Stimulated activated CD8-positive, alpha-beta memory T cell treated with anti-CD3 and anti-CD28 coated beads, Interleukin-12 subunit alpha, Interleukin-12 subunit beta, amount 100 ng/mL, for 1 hour (primary cell): ENCODE measurements at places on chromosomes 7 and 10.

DNA sequence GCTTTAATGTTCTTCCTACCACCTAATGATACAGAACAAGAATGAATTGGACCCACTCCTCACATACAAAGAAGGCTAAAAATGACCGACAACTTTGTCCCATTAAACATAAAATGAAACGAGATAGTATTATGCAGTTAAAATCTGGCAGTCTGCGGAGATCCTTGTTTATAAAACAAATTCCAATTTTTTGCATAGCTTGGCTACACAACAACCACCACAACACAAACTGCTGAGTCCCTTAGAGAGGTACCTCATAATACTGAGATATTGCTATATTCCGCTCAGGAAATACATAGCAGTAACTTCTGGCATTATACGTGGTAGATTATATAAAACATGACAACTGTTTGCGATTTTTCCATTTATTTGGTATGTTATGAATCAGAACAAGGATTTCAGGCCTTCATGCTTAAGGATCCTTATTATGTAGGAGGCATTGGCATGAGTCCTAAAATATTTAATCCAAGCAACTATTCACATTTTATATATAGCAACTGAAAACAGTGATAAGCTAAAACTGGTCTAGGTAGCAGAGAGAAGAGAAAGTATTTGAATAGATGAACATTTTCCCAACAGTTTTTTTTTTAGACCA lies 96.0 kb downstream of the ANK3 start:
- no peak for DNase-seq

- DNase-seq = no peak
Measured at GRCh38 chr10:114772496-114773196, 48.9 kb upstream of the FHIP2A start.

DNA sequence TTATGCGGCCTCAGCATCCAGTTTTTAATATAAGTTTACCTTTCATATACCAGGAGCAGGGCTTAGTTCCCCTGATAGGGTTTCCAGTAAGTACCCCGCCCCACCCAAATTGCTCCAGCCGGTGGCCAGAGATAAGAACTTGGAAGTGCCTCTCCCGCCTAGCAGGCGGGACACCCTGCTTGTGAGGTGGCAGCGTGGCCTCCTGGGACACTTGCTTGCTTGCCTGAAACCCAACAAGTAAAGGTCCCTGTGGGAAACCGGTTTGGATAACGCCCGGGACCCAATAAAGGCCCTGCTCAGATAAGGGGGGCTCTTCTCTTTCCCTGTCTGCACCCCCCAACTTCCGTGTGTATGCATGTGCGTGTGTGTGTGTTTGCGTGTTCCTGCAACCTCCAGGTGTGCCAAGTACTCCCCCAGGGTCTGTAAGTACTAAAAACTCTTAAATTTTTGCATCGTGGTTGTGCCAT lies 154.3 kb downstream of the ARHGAP21 start:
- no peak for DNase-seq

DNA sequence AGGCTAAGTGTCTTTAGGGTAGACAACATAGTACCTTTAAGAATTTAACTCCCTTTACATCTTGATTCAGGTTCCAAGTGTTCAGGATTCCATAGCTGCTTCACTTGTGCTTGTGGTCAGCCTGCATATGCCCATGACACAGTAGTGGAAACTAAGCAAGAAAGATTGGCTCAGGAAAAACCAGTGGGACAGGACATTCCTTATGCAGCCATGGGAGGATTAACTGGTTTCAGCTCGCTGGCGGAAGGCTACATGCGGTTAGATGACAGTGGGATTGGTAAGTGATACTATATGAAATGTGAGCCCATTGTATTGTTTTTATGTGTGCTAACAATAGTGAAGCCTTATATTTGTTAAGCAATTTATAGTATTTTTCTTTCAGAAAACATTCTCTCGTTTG lies 11.3 kb downstream of the FAM221A start:
- DNase-seq = no peak

DNA sequence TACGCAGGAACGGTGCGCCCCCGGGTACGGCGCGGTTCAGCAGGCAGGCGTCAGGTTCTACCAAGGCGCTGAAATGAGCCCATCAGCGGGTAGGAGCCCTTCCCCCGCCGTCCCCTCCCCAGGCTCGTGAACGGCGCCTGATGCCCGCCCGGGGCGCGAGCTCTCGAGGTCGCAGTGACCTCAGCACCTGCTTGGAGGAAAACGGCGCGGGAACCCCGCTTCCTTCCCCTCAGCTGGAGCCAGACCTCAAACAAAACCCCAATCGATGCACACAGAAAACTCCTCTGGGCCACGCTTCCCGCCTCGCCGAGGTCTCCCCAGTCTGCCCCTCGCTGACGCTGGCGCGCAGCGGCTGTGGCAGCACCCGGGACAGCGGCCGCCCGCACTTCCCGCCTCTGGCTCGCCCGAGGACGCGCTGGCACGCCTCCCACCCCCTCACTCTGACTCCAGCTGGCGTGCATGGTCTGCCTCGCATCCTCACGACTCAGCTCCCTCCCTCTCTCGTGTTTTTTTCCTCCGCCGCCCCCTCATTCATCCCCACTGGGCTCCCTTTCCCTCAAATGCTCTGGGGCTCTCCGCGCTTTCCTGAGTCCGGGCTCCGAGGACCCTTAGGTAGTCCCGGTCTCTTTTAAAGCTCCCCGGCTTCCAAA lies 514 bp upstream of the GAD2 start:
- DNase-seq = no peak

- DNase-seq = no peak
Measured at GRCh38 chr7:107907790-107908189, 16.8 kb downstream of the DLD start.

DNA sequence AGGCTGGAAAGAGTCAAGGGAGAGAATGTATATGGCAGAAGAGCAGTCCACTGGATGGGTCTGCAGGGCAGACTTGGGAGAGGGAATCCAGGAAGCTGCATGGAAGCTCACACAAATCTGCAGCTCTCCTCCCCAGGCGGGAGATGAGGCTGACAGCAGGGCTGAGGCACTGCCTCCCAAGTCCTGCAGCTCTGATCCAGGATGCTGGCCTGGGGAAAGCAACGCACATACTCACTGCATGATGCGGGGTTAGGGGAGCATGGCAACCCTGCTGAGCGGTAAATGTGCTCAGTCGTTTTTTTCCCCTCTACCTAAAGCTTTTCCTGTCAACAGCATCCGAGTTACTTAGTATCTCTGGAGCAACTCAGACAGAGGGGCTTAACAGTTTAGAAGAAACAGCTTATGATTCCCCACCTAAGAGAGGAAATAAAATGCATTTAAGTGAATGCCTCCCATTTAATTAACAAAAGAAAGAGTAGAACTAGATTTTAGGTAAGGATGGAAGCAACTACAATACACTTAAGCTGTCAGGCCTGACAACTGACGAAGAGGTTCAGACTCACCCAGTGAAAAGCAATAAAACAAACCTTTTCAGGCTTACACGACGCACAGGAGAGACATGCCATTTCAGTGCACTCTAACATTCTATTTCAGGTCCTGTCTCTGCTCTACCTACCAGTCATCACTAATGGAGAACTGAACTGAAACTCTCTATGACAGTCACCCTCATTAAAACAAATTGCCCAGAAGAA lies 37.0 kb downstream of the CHCHD3 start:
- no peak for DNase-seq

DNA sequence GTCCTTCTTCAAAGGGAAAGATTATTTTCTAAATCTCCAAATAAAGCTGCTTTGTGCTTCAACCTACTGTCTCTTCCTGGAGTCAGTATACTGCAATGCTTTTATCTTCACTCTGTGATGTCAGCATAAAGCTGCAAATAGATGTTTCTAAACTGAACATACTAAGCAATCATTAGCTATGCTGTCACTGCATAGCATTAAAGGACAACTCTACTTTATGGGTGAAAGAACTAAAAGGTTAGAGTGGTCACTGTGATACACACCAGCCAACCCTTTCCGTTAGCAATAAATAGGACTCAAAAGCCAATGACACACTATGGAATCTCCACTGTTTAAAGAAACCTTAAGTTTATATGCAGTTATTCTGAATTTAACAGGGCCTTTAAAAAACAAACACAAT lies 1.8 kb downstream of the CCDC186 start:
- no peak for DNase-seq

GRCh38 chr7:73449422-73449821 lies 15.8 kb downstream of the FZD9 start:
- no peak for DNase-seq

DNA sequence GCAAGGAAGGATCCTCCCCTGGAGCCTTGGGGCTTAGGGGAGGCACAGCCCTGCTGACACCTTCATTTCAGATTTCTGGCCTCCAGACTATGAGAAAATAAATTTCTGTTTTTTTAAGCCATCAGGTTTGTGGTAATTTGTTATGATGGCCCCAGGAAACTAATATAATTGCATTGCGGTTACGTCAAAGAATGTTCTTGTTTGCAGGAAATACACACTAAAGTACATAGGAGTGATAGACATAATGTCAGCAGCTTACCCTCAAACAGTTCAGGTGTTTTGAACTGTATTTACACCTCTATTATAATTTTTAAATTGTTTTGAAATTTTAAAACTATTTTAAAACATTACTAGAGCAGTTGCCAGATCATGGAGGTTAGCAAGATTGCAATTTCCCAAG lies 12.6 kb upstream of the FHIP2A start:
- DNase-seq = no peak

DNA sequence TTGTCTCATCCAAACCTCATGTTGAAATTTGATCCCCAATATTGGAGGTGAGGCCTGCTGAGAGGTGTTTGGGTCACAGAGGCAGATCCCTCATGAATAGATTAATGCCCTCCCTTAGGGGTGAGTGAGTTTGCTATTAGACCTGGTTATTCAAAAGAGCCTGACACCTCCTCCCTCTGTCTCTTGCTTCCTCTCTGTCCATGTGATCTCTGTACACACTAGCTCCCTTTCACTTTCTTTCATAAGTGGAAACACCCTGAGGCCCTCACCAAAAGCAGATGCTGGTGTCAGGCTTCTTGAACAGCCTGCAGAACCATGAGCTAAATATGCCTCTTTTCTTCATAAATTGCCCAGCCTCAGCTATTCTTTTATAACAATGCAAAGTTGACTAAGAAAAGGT lies 447.1 kb downstream of the MDFIC start:
- no peak for DNase-seq

GRCh38 chr7:94003446-94004023 lies 620 bp downstream of the BET1 start:
- no peak for DNase-seq

DNA sequence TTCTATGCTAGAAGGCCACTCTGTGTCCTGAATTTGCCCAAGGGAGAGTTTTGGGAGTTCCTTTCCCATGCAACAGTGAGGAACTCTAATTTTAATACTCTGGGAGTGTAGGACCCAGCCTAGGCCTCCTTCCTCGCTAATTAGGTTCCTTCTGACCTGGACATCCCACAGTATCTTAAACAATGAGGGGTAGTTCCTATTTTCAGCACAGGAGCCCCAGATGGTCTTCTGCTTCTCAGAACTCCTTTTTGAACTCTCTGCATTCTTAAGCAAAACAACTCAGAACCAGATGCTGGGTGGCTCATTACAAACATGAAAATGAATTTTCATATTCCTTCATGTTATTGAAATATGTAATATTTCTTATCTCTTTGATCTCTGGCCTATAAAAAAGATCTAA lies 116.9 kb downstream of the LRMDA start:
- DNase-seq = no peak

DNA sequence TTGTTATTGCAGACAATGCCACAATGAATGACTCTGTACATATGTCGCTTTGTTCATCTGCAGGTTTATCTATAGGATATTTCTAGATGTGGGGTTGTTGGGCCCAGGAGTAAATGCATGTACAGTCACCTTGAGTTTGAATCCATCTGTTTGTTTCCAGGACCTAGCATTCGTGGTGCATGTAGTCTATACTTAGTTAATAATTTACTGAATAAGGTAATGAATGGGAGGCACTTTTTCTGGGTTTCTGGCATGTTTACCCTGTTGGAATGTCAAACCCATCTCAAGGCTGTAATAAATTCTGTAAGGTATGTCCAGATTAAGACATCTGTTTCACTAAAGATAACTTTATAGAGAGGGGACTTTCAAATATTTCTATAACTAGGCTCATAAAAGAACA lies 23.5 kb downstream of the HECTD2 start:
- no peak for DNase-seq

GRCh38 chr7:143322760-143323633 lies 7.1 kb downstream of the CLCN1 start:
- no peak for DNase-seq

DNA sequence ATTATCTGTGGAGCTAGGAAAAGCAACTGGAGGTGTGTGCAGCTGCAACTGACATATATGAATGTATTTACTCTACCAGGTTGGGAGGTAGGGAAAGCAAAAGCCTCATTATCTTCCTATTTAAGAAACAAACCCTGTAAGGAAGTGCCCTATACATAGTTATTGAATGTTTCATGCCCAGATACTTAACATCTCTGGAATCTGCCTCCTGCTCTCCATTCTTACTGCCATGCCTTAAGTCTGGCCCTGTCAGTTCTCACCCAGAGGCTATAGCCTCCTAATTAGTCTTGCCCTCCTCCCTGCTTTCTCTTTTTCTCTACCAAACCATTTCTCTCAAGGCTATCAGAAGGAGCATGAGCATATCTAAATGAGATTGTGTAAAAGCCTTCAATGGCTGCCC lies 542.6 kb upstream of the LRRN3 start:
- DNase-seq = no peak

DNA sequence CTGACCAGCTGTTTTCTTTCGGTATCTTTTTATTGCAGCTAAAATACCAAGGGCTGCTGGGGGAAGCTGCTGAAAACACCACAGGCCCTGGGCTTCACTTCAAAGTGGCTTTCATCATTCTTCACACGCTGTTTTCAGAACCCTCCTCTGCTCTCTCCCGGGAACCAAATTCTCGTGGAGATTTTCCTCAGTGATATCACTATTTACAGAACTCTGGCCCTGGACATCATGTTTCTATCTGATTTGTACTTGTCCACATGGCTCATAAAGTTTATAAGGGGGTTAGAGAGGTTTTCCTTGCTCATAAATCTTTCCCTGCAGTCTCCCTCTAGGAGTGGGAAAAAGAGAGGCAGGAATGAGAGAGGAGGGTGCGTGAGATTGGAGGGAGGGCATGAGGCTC lies 177.4 kb upstream of the NPVF start:
- no peak for DNase-seq

DNA sequence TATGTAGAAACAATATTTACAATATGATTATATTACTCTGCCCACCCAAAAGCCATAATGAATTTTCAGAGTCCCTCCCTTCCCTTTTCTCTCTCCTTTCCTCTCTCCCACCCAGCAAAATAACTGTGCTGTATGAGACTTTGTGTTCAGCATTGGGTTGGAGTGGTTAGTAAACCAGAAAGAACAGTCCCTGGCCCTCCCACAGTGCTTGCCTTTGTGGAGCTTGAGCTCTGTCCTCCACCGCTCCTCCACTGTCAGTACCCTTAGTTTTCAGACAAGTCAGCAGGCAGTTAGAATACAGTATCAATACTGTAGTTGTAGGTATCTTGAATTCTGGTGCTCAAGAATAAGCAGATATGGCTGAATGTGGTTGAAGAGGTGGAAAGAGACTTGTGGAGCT lies 92.7 kb downstream of the CDK14 start:
- no peak for DNase-seq
